ENCODE measurements at places on chromosomes 1 and 21. TPM values are rescaled to one million over a fixed set of nuclear protein-coding genes. Genes with fewer than 3 reads are reported as not detected.

DNA sequence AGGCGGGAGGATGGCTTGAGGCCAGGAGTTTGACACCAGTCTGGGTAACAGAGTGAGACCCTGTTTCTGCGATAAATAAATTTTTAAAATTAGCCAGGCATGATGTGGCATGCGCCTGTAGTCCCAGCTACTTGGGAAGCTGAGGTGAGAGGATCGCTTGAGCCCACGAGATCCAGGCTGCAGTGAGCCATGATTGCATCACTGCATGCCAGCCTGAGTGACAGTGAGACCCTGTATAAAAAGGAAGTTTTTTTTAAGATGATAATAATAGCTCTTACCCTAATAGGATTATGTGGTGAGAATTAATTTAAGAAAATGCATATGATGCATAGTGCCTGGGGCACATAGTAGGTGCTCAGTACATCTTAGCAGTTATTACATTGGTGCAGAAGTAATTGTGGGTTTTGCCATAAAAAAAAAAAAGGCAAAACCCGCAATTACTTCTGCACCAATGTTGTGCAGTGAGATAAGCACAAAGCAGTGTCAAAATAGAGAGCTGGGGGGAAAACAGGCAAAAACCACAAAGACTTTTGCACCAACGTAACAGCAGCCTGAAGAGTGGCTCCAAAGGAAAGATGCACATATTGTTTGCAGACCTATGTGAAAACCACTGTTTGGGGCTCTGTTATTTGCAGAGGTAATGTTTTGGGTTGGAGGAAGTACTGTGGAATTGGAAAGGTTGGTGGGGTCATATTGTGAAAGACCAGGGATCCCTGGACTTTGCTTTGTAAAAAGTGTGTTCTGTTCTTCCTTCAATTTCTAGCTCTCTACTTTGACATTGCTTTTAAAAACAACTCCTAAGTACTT is 72.4 kb downstream of the PLXNA2 start:
- peaks cover 3% of the 10 kb centered on the region for H3K36me3 ChIP-seq
- H3K27ac ChIP-seq = no peak overlapping the region
- H3K4me1 ChIP-seq = peaks cover 64% of the 10 kb centered on the region
- no peak for DNase-seq
- no peak overlapping the region for H3K4me3 ChIP-seq

Gene STIL
- 27.0 TPM for total RNA-seq

- DNase-seq = no peak
- H3K36me3 ChIP-seq = peaks cover 24% of the 10 kb centered on the region
- peaks cover 4% of the 10 kb centered on the region for H3K4me1 ChIP-seq
- no peak overlapping the region for H3K27ac ChIP-seq
Observed at GRCh38 chr1:222852326-222852725, 37.5 kb downstream of the DISP1 start.

DNA sequence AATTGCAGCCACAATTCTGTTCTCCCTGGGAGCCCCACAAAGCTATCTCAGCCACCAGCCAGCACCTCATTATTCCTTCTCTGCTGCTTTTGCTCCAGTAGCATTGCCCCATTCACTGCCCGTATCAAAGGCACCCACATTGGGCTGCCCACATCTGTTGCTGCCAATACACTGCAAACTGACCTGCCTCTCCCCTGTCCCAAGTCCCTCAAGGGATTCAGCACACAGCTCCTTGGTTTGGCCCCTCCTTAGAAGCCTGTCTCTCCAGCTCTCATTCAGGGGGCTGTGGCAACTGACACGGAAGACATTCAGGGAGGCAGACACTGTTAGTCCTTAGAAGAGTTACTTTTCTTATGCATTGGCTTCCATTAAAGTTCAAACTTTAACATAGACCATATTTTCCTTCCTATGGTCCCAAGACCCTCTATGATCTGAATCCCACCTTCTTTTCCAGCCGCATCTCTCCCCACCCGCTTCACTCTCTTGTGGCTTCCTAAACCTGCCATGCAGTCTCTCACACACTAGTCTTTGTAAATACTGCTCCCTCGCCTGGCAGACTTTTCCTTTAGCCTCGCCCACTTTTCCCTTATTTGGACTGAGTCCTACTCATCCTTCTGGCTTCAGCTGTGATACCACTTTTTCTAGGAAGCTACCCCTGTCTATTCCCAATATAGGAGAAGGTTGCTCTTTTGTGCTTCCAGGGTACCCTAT is 19.3 kb upstream of the KLHDC8A start:
- peaks cover 4% of the 10 kb centered on the region for H3K27me3 ChIP-seq
- DNase-seq = no peak
- peak overlapping the region; percentile 7 for H3K4me3 ChIP-seq
- H3K27ac ChIP-seq = no peak overlapping the region
- peaks cover 47% of the 10 kb centered on the region for H3K4me1 ChIP-seq

Gene PRDM16
- total RNA-seq = 11.7 TPM

GRCh38 chr1:66999640-67000400 is 54.1 kb downstream of the SLC35D1 start:
- no peak for DNase-seq
- H3K27me3 ChIP-seq = no peaks in the 10 kb centered on the region
- peaks cover 4% of the 10 kb centered on the region for H3K4me1 ChIP-seq
- H3K36me3 ChIP-seq = peaks cover 4% of the 10 kb centered on the region
- H3K27ac ChIP-seq = no peak overlapping the region
- H3K4me3 ChIP-seq = no peak overlapping the region

DNA sequence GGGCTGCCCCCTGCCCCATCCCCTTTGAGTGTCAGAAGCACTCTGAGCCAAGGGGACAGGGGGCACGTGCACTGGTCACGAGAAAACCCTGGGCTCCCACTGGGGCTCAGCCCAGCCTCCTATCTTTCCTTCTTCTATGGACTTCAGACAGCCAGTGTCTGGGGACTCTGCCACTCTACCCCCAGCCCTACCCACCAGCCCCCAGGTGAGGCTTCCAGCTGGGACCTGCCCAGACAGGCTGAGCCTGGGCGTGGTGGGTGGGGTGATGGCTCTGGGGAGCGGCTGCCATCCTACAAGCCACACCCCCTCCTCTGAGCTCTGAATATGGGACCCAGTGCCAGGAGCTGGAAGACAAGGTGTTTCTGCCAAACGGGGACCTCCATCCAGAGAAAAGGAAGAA is 8.0 kb upstream of the SFN start:
- no peaks in the 10 kb centered on the region for H3K27me3 ChIP-seq
- no peak overlapping the region for H3K4me3 ChIP-seq
- no peaks in the 10 kb centered on the region for H3K4me1 ChIP-seq
- peaks cover 6% of the 10 kb centered on the region for H3K36me3 ChIP-seq

Gene GLUL
- total RNA-seq = 529 TPM
